Stimulated activated CD4-positive, alpha-beta T cell treated with anti-CD3 and anti-CD28 coated beads, Interleukin-15, amount 100 ng/mL, for 1 hour (primary cell): ENCODE measurements at places on chromosomes 12 and 14.

DNA sequence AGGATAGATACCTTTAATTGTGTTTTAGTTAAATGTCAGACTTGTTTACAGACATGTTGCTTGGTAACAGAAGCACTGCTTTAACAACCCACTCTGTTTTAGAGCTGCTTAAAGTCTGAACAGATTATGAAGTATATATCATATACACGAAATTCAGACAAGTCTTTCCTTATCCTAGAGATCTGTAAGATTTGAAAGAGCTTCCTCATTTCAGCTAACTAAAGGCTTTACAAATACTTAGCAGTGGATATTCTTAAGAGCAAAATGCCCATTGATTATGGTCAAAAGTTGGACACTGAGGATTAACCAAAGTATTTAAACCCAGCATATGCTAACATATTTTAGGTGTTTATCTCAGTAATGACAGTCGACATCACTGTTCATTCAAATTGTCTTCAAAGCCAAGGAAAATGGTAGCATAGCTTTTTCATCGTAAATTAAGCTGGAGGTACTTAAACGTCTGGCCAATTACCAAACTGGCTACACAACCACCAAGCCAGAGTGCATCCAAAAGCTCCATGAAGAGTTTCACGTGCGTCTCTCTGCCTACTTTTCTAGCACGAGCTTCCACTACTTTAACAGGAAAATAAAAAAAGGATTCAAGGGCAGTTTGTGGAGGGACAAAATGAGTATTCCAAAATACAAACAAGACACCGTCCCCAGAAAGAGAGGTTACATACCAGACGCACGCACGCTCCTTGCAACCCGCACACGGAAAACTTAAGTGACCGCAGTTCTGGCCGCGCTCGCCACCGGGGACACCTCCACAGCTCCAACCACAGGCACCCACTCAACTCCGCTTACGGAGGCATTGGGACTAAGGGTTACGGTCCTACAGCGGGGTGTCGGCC, 565 bp downstream of the CEP83 start:
- no peak for DNase-seq

DNA sequence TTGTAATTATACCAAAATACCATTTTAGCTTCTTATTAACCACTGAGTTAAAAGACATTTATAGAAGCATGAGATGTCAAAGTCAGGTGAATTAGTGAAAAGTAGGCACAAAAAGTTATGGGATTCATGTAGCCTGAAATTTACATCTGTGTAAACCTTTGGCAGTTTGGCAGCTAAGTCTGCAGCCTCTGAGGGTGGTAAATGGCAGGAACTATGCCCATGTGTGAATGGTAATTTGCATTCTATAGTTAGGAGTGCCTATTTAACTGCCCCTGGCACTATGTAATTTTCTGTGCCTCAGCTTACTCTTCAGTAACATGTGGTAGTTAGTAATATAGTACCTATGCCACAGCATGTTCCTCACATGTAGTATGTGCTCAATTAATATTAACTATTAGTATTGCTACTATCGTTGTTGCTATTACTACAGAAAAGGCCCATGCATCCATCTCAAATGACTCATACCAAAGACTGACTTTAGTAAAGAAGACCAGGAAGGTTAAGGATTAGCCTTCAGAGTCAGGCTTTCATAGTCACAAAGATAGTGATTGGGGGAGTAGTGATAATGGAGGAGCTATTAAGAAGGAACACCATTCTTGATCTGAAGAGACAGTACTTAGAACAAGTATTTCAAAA, 258.7 kb upstream of the BTG1 start:
- DNase-seq, result no peak

DNA sequence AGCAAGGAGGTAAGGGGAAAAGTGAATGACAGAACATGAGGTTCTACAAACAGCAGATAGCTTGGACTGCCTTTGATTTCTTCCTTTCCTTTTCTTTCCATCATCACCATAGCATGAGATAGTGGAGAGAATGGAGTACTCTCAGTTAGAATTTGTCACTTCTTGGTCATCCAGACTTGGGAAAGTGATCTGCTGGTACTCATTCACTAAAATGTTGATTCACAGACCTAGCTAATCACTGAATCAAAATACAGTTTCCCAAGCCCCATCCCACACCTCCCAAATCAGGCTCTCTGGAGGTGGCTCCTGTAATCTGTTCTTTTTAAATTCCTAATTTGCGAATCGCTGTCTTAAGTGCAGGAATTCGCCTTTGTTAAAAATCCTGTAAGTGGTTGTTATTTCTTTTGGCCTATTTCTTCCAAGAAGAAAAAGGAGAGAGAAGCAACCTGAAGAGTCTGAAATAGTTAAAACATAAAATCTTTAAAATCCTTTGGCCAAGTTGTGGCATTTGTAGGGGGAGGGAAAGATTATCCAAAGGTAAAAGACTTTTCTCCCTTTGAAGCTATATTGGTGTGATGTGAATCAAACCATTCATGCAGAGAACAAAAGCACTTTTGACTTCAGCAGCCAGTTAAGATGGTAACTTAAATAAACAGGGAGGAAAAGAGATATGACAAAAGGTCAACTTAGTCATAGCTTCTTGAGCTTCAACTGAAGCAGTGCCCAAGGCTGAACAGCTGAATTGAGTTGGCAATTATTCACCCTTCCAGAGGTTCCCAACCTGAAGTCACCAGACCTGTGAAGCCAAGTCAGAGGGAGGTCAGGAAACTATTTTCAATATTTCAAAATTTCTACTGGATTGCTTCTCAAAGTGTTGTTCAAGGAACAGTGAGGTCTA, 255.1 kb upstream of the KRR1 start:
- no peak for DNase-seq

- DNase-seq, result no peak
Measured at GRCh38 chr12:26130728-26131127, 5.9 kb upstream of the BHLHE41 start.

GRCh38 chr14:22152161-22152870, 436.7 kb downstream of the DAD1 start:
- DNase-seq, result no peak

DNA sequence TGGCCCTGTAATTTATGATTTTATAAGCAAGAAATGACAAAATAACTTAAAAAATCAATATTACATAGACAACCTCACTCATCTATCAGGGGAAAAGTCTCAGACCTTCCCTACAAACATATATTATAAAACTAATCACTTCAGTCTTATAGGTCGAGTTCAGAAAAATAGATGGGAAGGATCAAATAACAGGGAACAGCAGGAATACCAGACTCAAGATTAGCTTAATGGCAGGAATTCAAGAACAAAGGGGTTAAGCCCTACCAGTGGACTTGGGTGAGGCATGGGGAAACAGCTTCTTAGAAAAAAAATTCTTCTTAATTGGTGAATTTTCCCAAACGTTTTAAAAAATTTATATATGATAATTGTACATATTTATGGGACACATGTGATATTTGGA, 51.6 kb upstream of the CRY1 start:
- DNase-seq, result no peak

- no peak for DNase-seq
Measured at GRCh38 chr12:11771356-11771755, 121.9 kb downstream of the ETV6 start.

DNA sequence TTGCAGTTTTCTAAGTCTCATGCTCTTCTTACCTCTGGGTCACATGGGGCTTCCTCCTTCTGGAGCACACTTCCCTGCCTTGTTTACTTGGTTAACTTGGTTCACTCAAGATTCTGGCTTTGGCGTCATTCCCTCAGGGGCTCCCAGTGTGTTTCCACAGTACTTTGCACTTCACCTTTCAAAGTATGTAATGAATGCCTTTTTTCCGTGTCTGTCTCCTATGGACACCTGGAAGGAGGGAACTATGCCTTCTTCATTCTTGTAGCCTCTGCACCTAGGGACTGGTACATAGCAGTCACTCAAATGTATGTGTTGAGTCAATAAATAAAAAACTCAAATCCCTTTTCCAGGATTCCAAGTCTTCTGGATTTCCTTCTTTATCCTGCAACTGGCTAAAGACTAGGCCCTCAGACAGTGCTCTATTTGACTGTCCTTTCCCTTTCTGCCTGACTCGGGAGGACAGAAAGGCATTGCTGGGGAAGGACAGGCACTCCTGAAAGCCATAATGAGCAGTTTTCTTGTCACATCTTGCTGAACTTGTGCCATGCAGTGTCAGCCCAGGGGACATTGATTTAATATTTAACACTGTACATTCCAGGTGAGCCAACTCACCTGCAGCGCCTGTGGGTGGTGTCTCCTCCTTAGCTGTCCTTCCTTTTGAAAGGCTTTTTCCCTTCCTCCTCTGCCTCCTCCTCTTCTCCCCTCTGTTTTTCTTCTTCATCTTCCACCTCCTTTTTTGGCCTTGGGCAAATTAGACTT, 12.8 kb downstream of the MYRFL start:
- DNase-seq, result no peak

GRCh38 chr14:23582906-23583760, 4.5 kb upstream of the JPH4 start:
- DNase-seq, result no peak

DNA sequence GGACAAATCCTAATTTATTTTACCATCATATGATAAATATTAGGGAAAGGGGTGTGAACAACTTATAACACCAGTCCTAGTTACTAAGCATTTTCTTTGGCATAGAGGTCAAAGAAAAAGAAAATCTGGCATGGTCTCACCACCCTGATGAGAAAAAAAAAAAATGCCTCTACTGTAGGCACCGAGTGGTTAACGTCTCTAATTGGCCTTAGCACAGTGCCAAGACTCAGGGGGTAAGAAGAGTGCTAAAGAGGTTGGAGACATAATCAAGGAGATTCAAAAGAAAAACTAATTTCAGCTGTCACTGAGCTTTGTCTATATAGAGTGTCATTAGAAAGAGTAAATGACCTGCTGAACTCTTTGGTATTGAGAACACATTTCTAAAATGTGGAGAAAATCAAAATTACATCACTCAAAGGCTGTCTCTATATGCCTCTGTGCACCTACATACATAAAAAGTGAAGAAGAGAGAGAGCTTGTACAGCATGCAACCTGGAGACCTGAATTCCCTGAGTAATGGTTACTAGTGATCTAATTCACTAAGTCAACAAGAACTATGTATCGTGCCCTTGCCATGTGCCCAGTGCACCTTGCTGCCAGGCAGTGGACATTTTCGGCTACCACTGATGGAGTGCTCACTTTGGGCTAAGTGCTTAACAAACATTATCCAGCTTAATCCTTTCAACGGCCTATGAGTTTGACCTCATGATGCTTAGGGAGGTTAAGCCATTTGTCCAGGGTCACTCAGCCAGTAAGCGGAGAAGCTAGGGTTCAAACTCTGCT, 113.8 kb upstream of the G2E3 start:
- no peak for DNase-seq

GRCh38 chr14:54715811-54716210, 148.9 kb downstream of the SAMD4A start:
- DNase-seq, result no peak

DNA sequence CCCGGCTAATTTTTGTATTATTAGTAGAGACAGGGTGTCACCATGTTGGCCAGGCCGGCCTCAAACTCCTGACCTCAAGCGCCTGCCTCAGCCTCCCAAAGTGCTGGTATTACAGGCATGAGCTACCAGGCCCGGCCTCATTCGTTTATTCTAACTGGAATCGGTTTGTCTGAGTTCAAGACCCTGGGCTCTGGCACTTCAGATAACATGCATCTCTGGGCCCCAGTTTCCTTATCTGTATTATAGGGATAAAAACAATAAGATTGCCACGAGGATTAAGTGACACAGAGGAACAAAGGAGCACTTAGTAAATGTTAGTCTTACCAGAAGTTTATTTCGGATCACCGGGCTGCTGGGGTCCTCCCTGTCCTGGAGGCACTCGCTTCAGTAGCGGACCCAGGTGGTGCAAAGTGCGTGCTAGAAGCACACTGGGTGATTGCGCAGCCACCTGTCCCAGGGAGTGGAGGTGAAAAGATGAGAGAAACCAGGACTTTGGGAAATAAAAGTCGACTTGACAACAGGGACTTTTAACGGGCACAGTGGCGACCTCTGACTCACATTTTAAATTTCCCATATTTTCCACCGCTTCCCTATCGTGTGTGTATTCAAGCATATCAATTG, 37.5 kb downstream of the ACACB start:
- DNase-seq, result no peak

DNA sequence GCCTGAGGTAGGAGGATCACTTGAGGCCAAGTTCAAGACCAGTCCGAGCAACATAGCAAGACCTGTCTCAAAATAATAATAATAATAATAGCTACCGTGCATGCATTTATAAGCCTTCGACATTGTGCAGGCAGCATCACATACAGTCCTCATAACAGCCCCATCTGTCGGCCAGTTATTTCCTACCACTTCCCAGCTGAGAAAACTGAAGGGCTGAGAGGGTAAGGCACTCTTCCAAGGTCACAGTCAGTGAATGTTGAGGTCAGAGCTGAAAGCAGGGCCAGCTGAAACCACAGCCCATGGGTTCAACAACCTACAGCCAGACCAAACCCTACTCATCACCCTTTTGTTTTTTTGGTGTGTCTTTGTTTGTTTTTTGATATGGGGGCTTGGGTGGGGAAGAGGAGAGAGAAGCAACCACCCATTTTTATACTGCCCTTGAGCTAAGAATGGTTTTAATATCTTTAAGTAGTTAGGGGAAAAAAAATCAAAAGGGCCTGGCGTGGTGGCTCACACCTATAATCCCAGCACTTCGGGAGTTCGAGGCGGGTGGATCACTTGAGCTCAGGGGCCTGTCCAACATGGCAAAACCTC, 16.8 kb upstream of the ITPK1 start:
- DNase-seq, result no peak

DNA sequence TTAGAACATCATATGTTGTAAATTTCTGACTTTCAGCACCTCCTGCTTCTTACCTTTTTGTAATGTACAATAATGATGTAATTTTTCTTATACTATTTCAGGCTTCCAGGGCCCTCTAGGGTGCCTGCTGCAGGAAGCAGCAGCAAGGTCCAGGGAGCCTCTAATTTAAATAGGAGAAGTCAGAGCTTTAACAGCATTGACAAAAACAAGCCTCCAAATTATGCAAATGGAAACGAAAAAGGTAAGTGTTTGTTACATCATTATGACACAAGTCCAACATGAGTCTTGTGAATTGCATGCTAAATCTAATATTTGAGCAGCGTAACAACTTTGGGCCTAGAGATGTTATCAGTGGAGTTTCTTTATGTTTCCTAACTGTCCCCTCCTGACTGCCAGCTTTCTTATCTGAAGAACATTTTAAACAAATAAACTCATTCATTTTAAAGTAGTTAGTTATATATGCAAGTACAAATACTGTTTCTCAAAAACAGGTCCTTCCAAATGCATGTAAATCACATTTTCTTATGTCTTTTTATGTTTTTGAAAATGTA, 167.6 kb downstream of the NAV3 start:
- DNase-seq, result no peak

- no peak for DNase-seq
Measured at GRCh38 chr12:18246066-18246465, 15.3 kb upstream of the PIK3C2G start.
